Panc1 (cell line): ENCODE measurements at places on chromosomes 1 and 21. TPM values are rescaled to one million over a fixed set of nuclear protein-coding genes. Genes with fewer than 3 reads are reported as not detected.

Gene TBX19
- total RNA-seq, result 2.2 TPM

Gene IL20
- not detected for total RNA-seq

Gene FBLIM1
- 4.3 TPM for total RNA-seq

Gene PLA2G5
- not detected for total RNA-seq
